Foreskin keratinocyte (primary cell): ENCODE measurements at places on chromosomes 13 and 19.

DNA sequence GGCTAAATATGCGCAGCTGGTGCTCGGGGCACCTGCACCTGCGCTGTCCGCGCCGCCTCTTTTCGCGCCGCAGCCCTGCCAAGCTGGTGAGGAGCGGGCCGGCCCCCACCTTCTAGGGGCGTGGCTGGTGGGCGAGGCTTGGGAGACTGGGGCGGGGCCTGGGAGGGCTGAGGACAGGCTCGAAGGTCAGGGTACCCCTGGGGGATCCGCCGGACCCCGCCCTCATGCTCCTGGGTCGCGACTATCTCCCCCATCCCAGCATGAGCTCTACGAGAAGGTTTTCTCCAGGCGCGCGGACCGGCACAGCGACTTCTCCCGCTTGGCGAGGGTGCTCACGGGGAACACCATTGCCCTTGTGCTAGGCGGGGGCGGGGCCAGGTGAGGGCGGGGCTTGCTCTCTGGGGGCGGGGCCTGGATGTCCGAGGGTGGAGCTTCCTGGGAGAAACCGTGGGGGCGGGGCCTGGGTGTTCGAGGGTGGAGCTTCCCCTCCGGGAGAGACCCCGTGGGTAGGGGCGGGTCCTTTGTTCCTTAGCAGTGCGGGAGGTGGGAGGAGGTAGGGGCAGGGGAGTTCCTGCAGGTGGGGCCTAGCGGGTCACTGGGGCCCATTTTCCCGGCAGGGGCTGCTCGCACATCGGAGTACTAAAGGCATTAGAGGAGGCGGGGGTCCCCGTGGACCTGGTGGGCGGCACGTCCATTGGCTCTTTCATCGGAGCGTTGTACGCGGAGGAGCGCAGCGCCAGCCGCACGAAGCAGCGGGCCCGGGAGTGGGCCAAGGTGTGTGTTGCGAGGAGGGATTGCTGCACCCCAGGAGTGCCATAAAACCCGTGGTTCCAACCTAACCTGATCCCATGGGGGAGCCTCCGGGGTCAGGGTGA lies 19.7 kb downstream of the PNPLA6 start:
- no peak for DNase-seq

GRCh38 chr13:99812625-99813024 lies 158.9 kb downstream of the ZIC5 start:
- peak; percentile 18 for DNase-seq

- DNase-seq: no peak
Measured at GRCh38 chr13:111661776-111662175, 341.3 kb downstream of the TEX29 start.

GRCh38 chr13:56314765-56315164 lies 826.0 kb upstream of the PRR20A start:
- DNase-seq: peak; percentile 4

DNA sequence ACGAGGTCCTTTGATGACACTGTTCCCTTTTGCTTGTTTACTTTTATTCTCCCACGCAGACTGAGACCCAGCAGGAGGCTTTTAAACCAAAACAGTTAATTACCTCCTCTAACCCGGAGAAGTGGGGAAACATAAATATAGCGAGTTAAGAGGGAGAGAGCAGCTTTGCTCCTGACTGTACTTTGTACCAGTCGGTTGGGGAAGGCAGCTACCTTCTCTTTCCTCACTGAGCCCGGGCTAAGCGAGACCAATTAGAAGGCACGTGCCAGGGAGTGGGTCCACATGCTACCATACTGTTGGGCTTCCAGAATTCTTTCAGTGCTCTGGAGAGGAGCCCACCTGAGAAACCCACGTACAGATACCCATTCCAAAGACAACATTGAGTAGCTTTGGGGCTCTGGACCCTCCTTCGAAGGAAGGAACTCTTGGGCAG lies 124.2 kb downstream of the ZIC5 start:
- no peak for DNase-seq

DNA sequence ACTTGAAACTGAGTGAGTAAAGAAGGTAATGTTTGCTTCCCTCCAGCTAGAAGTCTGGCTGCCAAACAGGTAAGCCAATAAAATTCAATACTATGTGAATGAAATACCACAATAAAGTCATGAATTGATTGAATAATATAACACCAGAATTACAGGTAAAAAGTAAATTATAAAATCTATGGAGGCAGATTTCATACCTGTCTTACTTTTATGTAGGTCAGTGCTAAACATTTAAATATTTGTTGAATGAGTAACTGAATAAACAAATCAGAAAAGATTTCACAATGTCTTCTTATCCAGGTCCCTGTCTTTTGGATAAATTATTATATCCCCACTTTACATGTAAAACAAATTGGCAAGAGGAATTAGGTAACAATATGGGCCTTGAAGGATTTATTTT lies 62.7 kb downstream of the MICU2 start:
- peak; percentile 32 for DNase-seq

DNA sequence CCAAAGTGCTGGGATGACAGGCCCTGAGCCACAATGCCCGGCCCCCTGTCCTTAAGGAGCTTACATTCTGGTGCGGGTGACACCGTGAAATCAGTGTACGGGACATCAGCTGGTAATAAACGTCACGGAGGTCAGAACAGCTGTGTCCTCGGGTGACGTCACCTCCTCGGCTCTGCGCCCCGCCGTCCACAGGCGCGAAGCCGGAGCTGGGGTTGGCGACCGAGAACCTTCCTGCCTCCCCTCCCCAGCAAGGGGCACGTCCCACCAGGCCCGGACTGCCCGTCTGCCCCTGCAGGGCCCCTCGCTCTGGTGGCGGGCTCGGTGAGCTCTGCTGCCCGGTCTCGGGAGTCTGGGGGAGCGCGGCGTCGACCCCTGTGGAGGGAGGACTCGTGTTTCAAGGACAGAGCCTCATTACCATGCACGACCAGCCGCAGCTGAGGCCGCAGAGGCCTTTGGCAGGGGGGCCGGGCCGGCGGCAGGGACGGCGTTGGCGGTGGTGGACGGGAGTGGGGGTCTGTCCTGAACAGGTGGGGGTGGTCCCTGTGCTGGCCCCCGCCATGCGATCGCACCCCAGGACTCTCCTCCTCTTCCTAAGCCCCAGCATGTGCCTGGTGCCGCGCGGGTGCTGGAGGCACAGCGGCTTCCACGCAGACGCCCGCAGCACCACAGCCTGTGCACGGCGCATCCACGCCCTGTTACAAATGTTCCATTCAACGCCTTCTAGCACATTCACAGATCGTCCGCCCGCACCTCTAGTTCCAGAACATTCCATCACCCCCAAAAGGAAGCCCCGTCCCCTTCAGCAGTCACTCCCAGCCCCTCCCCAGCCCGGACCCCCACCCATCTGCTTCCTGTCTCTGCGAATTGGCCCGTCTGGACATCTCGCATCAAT lies 5.4 kb downstream of the LINGO3 start:
- no peak for DNase-seq

- no peak for DNase-seq
Measured at GRCh38 chr13:84648069-84648640, 765.9 kb upstream of the SLITRK1 start.
